ENCODE measurements at places on chromosomes 13 and 19.

- DNase-seq = no peak
Measured at GRCh38 chr19:34838753-34839431, 65.9 kb upstream of the ZNF599 start.

GRCh38 chr13:42110410-42111155, 62.1 kb downstream of the DGKH start:
- DNase-seq = no peak

DNA sequence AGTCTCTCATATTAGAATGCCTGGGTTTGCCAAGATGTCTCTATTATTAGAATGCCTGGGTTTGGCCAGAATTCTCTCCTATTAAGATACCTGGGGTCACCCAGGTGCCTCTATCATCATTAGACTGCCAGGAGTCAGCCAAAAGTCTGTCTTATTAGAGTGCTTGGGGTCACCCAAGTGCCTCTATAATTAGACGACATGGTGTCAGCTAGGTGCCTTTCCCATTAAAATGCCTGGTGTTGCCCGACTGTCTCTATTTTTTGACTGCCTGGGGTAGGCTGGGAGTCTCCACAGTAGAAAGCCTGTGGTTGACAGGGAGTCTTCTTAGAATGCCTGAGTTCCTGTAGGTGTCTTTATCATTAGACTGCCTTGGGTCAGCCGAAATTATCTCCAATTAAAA, 1536.6 kb downstream of the UQCRFS1 start:
- no peak for DNase-seq

GRCh38 chr19:55287361-55288079, 3.7 kb downstream of the BRSK1 start:
- no peak for DNase-seq

GRCh38 chr13:100811928-100812327, 137.3 kb upstream of the TMTC4 start:
- DNase-seq = no peak

GRCh38 chr13:88026241-88026640, 355.1 kb downstream of the SLITRK5 start:
- no peak for DNase-seq

- DNase-seq = no peak
Measured at GRCh38 chr13:40189426-40189825, 477.0 kb downstream of the FOXO1 start.
